Activated naive CD8-positive, alpha-beta T cell treated with anti-CD3 and anti-CD28 coated beads, Interleukin-2, amount 50 U/mL, for 24 hours (primary cell): ENCODE measurements at places on chromosomes 2 and 18.

DNA sequence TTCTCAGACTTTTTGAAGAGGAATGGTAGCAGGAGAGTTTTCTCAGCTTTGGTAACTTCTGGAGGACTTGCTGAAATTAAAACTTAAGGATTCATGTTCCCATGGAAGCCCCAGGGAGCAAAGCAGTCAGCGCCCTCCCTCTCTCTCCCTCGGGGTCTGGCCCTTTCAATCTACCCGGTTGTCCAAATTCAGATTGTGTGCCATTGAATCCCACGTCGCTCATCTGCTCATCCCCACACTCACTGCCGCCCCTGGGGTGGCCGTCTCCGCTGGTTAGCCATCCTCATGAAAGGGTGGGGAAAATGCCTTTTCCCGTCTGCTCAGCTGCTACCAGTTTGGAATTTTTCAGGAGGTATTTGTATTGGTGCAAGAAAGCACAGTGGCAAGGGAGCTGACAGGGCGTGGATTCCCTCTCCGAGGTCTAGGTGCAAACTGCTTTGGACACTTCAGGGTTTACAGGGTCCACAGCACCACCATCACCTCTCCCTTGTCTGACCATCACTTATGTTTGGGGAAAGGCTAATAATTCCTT lies 27.1 kb downstream of the MCFD2 start:
- no peak for DNase-seq
- H3K4me3 ChIP-seq: no peak overlapping the region
- H3K27me3 ChIP-seq: peaks cover 2% of the 10 kb centered on the region
- peaks cover 17% of the 10 kb centered on the region for H3K4me1 ChIP-seq

GRCh38 chr2:47019532-47019931 lies 103.9 kb upstream of the MCFD2 start:
- H3K27me3 ChIP-seq: no peaks in the 10 kb centered on the region
- H3K36me3 ChIP-seq: peaks cover 25% of the 10 kb centered on the region
- peaks cover 17% of the 10 kb centered on the region for H3K4me1 ChIP-seq

- DNase-seq: no peak
- no peak overlapping the region for H3K27ac ChIP-seq
- H3K27me3 ChIP-seq: no peaks in the 10 kb centered on the region
- H3K36me3 ChIP-seq: no peaks in the 10 kb centered on the region
These were observed 208.6 kb downstream of the RBM43 start for GRCh38 chr2:151052850-151053660.

- H3K36me3 ChIP-seq: no peaks in the 10 kb centered on the region
- H3K4me1 ChIP-seq: no peaks in the 10 kb centered on the region
- H3K4me3 ChIP-seq: no peak overlapping the region
- H3K27ac ChIP-seq: no peak overlapping the region
- no peak for DNase-seq
- no peaks in the 10 kb centered on the region for H3K27me3 ChIP-seq
These were observed 378.4 kb downstream of the RPRM start for GRCh38 chr2:153100151-153100550.

DNA sequence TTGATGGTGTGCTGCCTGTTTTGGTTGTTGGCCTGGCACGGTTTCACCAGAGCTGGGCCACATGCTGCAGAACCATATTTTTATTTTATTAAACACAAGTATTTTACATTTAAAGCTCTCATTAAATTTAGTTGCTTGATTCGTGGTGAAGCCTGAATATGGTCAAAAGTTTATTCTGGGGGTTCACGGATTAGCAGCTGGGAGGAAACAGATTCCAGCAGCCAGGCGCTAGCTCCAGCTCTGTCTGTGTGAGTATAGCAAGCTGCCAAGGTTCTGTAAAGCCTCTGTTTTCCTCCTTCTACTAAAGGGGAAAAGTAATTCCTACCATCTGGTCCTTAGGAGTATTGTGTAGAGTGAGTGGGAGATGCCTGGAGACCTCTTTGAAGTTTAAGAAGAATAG lies 22.5 kb downstream of the GATA6 start:
- H3K4me3 ChIP-seq: no peak overlapping the region
- DNase-seq: no peak
- peaks cover 18% of the 10 kb centered on the region for H3K27me3 ChIP-seq
- peaks cover 2% of the 10 kb centered on the region for H3K4me1 ChIP-seq
- no peak overlapping the region for H3K27ac ChIP-seq

DNA sequence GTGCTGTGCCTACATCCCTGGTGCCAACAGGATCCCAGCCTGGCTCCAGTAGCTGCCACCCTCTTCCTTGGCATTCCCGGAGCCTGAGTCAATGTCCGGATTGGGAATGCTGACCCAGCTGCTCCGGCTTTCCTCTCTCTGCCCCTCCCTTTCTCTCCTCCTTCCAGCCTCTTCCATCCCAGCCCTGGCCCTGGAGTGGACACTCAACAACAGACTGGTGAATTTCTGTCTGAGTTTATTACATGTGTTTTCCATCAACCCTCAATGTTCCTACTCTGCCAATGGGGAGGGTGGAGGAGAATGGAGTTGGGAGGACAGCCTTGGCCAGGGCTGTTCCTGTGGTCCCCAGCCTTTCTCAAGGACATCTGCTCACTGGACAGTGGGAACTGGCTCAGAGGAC lies 917 bp upstream of the PRKAG3 start:
- no peaks in the 10 kb centered on the region for H3K36me3 ChIP-seq
- no peak for DNase-seq
- H3K27me3 ChIP-seq: peaks cover 37% of the 10 kb centered on the region
- no peak overlapping the region for H3K4me3 ChIP-seq
- no peak overlapping the region for H3K27ac ChIP-seq

- peaks cover 32% of the 10 kb centered on the region for H3K36me3 ChIP-seq
- H3K4me1 ChIP-seq: no peaks in the 10 kb centered on the region
- H3K4me3 ChIP-seq: no peak overlapping the region
- DNase-seq: no peak
These were observed 84.5 kb downstream of the STRN start for GRCh38 chr2:36881816-36882215.

- peaks cover 6% of the 10 kb centered on the region for H3K36me3 ChIP-seq
- peaks cover 2% of the 10 kb centered on the region for H3K27me3 ChIP-seq
- DNase-seq: no peak
- H3K4me1 ChIP-seq: no peaks in the 10 kb centered on the region
These were observed 18.8 kb downstream of the PTRHD1 start for GRCh38 chr2:24774373-24774772.

GRCh38 chr2:170999654-171000053 lies 70.6 kb downstream of the GORASP2 start:
- H3K36me3 ChIP-seq: peaks cover 34% of the 10 kb centered on the region
- no peak overlapping the region for H3K4me3 ChIP-seq
- peaks cover 4% of the 10 kb centered on the region for H3K4me1 ChIP-seq
- DNase-seq: no peak

DNA sequence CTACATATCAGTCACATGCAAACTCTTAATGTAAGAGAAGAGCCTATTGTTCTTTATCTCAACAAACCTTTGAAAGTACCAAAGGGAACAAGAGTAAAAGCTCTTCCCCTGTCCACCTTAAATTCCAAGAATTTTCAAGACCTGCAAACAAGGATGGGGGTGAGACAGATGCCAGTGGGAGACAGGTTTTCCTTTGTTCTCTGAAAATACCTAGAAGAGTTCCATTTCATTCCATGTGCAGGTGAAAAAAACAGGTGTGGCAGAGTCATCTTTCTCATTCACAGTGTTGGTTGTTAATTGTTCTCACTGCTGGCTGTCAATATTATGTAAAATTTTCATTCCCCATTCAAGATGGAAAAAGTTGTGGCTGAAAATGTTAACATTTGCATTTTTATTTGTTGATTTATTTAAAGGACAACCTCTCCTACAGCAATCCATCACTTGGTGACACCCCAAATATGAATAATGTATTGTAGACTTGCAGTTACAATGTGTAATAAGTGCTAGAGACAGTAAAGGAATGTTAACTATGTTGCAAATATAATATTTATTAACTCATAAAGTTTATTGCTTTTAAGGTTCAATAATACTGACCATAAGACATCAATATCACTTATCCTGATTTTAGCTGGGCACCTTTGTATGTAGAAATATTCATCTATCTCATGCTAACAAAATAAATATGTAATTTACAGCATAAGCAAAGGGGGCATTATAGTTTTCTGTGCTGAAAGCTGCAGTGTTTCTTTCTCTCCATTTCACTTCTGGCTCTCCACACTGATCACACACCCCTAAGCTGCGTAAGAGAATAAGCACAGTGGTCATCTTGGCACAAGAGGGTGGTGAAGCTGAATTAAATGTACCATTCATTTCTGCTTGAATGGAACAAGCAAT lies 347.0 kb downstream of the KIAA1328 start:
- H3K4me3 ChIP-seq: no peak overlapping the region
- no peaks in the 10 kb centered on the region for H3K4me1 ChIP-seq
- H3K27me3 ChIP-seq: no peaks in the 10 kb centered on the region
- no peak overlapping the region for H3K27ac ChIP-seq
- DNase-seq: no peak

- H3K27me3 ChIP-seq: peaks cover 18% of the 10 kb centered on the region
- no peaks in the 10 kb centered on the region for H3K36me3 ChIP-seq
- peaks cover 4% of the 10 kb centered on the region for H3K4me1 ChIP-seq
- H3K4me3 ChIP-seq: no peak overlapping the region
These were observed 92.3 kb upstream of the SMAD2 start for GRCh38 chr18:48022531-48023329.

- H3K27ac ChIP-seq: no peak overlapping the region
- no peaks in the 10 kb centered on the region for H3K36me3 ChIP-seq
- no peak for DNase-seq
- no peak overlapping the region for H3K4me3 ChIP-seq
- H3K27me3 ChIP-seq: peaks cover 24% of the 10 kb centered on the region
These were observed 42.0 kb downstream of the RDH14 start for GRCh38 chr2:18518116-18519111.

DNA sequence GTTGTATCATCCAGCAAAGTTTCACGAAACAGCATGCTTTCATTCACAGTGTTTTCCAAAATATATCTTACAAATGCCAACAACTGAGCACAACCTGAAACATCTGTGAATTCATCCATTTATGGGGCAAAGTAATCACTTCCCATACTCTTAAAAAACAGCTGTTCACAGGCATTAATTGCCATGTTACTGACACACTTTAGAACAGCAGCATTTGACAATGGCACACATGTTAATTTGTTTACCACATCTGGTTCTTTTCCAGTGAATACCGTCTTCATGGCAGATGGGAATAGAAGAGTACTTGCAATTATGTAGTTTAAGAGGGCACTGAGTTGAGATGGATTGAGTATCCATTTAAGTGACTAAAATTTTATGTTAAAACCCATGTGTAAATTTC lies 347.4 kb upstream of the LRP1B start:
- no peaks in the 10 kb centered on the region for H3K27me3 ChIP-seq
- H3K27ac ChIP-seq: no peak overlapping the region
- DNase-seq: no peak

DNA sequence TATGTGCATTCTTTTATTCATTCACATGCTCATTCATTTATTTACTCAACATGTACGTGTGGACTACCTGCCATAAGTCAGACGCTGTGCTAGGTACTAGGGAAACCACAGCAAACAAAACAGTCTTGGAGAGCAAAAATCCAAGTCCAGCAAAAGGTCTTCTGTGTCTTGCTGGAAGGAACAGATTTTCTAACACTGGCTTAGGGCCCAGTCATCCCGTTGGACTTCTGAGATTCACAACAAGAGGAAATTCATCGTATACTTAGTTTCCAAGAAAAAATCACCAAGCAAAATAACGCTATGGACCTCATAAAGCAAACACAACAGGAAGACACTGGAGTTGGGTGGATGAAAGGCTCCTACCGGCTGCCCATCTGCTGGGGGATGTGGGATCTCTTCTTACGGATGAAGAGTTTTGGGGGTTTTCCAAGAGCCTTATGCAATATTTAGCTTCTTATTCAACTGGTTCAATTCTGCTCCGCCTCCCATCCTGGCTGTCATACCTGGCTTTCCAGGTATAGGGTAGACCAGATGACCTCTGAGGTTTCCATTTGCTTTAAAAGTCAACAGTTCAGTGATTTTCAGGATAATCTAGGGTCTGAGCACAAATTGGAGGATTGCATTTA lies 262.7 kb downstream of the HAUS1 start:
- H3K4me3 ChIP-seq: no peak overlapping the region
- no peak for DNase-seq
- H3K36me3 ChIP-seq: no peaks in the 10 kb centered on the region
- H3K27ac ChIP-seq: no peak overlapping the region
- no peaks in the 10 kb centered on the region for H3K4me1 ChIP-seq
- H3K27me3 ChIP-seq: no peaks in the 10 kb centered on the region
